ENCODE measurements at places on chromosomes 11 and 22.
A peak's percentile ranks its signal among the peaks of the same experiment; 100 is the strongest.

DNA sequence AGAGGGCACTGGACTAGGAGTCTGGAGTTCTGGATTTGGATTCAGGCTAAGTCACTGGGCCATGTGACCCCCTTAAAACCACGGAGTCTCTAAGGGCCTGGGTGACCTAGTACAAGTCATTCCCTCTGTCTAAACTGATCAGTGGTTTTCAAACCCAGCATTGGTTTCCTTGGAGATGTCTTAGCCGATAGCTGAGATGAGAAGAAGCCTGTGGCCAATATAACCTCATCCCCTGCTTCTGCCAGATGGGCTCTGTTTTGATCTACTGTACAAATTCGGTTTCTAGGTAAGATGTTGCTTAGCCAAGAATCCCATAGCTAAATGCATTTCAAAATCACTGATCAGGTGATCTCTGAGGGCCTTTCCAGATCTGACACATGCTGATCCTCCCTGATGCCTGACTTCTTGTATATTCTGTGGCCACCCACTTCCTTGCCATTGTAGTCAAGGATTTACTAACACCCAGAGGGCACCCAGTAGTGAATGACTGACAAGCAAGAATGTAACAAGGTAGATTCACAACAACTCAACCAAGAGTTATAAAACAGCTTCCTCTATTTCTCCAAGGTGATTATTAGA is 53.1 kb downstream of the GALNT18 start:
- no peak for DNase-seq

DNA sequence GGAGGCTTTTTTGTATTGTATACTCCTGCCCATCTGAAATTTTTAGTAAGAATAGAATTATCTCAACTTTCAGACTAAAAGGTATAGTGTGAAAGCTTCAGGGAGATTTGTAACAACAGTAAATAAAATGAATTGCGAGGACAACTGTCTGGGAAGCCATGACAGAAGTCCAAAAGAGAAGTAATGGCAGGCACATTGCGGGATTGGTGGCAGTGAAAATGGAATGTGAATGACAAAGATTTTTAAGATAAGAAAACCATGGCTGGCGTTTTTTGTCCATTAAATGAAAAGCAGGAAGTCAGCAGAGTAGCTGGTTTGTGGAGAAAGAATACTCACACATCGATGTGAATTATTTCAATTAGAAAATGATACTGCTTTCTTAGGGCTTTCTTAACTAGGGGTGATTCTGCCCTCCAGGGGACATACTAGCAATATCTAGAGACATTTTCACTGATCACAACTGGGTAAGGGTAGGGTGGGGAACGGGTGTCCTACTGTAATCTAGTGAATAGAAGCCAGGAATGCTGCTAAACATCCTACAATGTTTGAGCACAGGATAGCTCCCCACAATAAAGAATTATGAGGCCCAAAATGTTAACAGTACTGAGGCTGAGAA is 1.6 kb downstream of the NPAT start:
- no peak for DNase-seq

DNA sequence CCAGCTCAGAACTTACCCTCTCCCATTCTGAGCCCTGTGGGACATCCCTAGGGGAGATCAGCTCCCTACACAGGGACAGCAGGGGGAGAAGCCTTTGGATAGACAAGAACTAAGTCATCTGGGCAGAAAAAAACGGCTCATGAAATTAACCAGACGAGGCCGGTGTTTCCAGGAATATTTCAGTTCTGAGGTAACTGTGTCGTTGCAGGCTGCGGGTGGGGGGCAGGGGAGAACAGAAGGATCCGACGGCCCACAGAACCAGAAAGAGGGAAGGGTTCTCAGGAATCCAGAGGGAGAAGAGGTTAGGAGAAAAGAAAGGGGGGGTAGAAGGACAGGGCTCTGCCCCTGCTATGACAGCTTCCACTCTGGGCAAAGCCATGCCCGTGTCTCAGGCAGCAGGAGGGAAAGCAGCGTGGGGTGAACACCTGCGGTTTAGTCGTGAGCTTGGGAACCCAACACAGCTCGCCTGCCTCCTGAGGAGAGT is 3.6 kb downstream of the CLCF1 start:
- DNase-seq = no peak

GRCh38 chr22:41576877-41577276 is 12.8 kb downstream of the PMM1 start:
- DNase-seq = no peak

GRCh38 chr11:16750417-16750816 is 12.0 kb downstream of the C11orf58 start:
- no peak for DNase-seq

- no peak for DNase-seq
These were observed 96.6 kb upstream of the KCNA4 start for GRCh38 chr11:30113326-30113898.

DNA sequence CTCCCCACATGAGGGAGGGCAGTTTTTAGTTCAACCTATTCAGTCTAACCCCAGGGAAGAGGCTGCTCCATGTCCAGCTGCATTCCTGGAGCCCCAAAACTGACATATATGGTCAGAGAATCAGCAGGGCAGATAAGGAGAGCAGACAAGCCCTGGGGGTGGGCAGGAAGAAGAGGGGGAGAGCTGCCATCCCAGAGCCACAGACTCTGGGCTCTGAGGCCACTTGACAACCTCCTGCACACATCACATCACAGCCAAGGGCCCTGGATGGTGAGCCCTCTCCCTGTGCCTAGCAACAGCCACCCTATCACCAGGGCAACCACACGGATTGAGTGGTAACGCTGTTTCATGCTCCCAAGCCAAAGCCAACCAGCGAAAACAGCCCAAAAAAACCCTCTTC is 3.1 kb downstream of the ARHGAP1 start:
- DNase-seq = no peak

- DNase-seq = no peak
These were observed 61.7 kb downstream of the ETS1 start for GRCh38 chr11:128525411-128526243.

- DNase-seq = no peak
These were observed 99.8 kb downstream of the ARL14EP start for GRCh38 chr11:30422447-30423278.

DNA sequence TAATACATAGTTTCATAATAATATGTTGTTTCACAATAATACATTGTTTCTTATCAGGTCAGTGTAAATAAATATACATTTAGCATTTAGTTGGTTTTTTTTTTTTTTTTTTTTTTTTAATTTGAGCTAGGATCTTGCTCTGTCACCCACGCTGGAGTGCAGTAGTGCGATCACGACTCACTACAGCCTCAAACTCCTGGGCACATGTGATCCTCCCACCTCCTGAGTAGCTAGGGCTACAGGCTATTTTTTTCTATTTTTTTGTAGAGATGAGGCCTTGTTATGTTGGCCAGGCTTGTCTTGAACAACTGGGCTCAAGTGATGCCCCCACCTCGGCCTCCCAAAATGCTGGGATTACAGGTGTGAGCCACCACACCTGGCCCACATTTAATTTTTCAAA is 43.5 kb downstream of the MIAT start:
- DNase-seq = no peak

DNA sequence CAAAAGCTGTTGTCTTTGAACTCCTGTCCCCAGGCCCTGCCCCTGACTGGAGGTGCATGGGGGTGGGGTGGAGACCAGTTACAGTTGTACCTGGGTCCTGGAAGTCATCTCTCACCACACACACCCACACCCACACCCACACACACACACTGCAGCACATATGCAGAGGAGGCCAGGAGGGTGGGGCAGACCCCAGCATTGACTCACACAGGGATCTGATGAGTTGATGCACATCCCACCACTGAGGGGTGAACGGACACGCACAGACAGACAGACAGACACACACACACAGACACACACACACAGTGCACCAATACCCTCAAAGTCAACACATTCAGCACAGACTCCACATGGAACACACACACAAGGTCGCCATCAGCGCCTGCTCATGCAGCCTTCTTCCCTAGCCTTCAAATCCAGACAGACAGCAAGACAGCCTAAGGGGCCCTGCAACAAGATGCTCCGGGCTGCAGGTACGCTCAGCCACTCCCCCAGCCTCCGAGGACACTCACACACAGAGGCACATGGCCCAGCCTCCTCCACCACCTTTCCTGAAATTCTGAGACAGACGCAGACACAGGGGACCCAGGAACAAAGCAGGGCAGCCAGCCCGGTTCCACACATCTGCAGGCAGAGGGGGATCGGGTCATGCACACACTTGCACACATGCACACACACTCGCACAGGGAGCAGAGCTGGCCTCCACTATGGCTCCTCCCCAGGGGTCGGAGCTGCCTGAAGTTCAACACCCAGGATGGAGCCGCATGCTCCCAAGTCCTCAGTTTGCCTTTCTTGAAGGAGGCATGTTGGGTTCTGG is 26.5 kb downstream of the SYT7 start:
- no peak for DNase-seq

DNA sequence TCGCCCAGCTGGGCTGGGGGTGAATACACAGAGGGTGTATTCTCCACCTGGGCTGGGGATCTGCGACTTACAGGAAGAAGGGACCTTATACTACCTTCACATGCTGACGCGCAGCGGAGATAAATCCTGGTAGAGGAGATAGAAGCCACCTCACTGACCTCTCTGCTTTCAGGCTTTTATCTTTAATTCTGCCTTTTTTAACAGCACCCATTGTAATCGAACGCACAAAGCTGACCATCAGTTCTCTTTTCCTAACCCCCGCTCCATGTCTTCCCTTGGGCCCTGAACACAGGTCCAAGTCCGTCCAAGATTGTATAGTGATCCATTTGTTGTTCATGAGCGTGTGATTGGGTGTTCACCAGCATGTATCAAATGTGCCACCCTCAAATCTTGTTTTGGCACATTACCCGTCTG is 664 bp upstream of the LAMTOR1 start:
- no peak for DNase-seq

DNA sequence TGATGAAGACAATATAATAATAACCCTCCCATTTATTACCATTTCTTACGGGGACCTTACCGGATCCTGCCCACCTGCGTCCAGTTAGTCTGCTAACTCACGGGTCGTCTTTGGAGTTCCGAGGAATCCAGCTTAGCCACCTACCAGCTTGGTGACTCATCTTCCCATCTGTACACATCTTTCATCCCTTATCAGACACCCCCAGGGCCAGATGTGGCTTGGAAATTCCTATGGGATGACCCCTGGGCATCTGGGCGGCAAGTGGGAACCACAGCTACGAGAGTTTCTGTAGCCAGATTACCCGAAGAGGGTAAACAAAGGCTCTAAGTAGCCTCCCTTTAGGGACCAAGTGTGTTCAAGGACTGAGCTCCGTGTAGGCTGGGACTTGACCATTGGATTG is 12.8 kb upstream of the PRR5 start:
- DNase-seq = no peak

DNA sequence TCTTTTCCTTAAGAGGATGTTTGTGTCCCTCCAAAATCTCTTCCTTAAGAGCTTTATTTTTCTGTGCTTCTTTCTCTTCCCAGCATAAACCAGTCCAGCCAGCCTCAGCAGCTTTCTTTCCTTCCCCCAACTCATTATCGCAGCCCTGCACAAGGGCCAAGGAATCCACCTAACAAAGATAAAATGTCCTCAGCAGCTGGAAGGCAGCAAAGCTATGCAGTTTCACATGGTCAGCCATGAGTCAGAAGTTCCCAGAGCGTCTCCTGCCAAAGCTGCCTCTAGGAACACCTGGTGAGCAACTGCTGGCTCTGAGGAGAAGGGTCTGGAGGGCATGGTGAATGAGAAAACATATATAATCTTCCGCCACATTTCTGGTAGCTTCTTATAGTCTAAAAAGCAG is 45.3 kb upstream of the HMGXB4 start:
- no peak for DNase-seq

- peak; percentile 25 for DNase-seq
These were observed 85.9 kb downstream of the ZNF280B start for GRCh38 chr22:22422629-22423112.

DNA sequence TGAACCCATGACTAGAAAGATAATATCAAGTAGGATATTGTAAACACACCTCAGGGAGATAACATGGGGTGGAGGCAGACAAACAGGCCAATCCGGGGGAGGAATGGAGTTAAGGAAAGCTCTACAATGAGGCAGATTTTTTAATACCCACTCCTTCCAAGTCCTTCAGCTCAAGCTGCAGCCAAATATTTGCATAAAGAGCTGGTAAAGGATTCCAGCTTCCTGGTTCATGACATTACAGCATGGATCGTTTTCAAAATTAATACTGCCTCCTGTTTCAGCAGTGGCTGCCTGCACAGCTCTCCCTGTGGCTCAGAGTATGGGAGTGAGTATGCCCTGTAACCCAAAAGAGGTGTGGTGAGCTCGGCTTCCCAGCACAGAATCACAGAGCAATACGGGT is 5.1 kb downstream of the POU2AF3 start:
- no peak for DNase-seq

- DNase-seq = no peak
These were observed 6.8 kb upstream of the CHRM1 start for GRCh38 chr11:62928011-62928410.

GRCh38 chr11:128720522-128720985 is 26.7 kb downstream of the FLI1 start:
- DNase-seq = no peak

- no peak for DNase-seq
These were observed 49.7 kb downstream of the CYTH4 start for GRCh38 chr22:37331856-37332536.

All from activated T-helper 1 cell treated with Interleukin-2 at 50 U/mL for 16 hours (primary cell).